ENCODE measurements at places on chromosomes 5 and 9. TPM values are rescaled to one million over a fixed set of nuclear protein-coding genes. Genes with fewer than 3 reads are reported as not detected.

DNA sequence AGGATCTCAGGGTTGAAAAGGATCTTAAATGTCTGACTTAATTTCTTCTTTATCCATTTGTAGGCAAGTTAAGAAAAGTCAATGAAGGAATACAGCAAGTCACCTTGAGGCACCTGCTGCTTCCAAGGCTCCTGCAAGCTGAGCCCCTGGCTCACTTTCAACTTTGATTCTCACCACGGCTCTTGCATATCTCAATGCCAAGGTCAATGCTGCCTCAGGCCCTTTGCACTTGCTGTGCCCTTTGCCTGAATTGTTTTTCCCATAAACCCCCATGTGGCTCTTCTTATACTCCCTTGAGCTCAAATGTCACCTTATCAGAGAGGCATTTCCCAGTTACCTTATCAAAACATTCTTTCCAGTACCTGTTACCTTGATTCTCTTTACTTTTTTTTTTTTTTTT is 144.3 kb upstream of the RAPGEF1 start:
- no peak for DNase-seq

DNA sequence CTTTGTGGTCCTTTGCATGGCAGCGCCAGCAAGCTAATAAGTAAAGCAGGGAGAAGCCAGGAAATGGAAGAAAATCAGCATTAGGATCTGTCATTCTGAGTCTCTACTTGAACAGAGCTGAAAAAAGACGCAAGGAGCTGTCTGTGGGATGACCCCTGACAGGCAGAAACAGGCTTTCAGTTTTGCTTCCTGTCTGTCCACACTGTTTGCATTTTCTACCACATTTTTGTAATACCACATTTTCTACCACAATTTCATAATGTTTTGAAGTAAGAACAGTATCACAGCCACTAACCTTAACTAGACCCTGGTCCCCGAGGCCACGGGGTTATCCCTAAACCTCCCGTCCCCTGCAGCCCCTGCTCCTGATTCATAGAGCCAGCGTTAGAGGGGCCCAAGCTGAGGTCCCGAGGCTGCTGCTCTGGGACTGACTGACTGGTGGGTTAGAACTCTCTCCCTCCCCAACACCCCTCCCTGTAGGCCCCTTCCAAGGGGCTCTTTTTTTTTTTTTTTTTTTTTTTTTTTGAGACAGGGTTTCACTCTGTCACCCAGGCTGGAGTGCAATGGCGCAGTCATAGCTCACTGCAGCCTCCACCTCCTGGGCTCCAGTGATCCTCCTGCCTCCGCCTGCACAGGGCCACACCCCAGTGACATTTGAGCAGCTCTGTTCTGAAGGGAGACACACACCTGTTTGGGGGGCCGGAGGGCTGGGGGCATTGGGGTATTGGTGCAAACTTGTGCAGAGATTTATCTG is 4.0 kb upstream of the CLIC3 start:
- DNase-seq, result no peak

DNA sequence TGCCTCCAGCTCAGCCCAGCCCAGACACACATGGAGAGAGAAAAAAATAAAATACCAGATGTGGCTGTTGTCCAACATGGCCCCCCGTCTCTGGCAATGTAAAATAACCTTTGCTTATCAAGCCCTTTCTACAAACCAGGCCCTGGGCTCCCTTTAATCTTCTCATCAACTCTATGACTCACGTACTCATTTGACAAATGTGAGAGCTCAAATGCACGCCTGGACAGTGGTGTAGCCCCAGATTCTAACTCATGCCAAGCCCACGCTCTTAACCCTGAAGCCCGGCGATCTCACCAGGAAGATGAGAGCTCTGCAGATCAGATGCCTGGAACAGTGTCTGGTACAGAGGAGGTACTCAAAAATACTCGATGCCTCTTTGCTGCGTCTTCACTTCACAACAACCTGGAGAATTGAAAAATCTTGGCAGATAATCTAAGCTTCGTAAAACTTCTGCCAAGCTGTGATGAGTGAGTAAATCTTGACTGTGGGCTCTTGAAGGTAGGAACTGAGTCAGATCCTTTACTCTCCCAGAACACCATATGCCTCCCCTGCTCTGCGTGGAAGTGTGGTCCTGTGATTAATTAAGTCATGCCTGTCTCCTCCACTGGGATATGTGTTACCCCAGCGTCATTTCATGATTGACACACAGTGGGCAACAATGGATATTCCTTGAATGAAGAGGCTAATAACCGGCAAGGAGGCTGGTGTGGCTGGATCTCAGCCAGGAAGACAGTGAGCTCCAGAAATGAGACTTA is 102.0 kb upstream of the FSTL4 start:
- no peak for DNase-seq

DNA sequence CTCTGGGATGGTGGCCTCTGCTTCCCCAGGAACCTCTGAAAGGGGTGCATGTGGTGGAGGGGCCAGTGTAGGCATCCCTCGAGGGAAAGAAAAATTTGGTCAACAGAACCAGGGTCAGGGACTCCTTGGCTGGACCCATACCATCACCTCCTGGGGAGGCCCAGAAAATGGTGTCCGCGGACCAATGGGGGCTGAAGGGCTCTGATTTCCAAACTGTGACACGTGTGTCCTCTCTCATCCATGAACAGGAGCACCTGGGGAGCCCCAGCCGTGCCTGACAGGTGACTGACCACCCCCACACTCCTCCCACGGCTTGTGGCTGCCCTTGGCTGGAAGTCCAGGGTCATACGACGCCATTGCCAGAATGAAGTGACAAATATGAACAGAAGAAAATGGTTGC is 3.9 kb downstream of the FCN2 start:
- DNase-seq, result no peak

DNA sequence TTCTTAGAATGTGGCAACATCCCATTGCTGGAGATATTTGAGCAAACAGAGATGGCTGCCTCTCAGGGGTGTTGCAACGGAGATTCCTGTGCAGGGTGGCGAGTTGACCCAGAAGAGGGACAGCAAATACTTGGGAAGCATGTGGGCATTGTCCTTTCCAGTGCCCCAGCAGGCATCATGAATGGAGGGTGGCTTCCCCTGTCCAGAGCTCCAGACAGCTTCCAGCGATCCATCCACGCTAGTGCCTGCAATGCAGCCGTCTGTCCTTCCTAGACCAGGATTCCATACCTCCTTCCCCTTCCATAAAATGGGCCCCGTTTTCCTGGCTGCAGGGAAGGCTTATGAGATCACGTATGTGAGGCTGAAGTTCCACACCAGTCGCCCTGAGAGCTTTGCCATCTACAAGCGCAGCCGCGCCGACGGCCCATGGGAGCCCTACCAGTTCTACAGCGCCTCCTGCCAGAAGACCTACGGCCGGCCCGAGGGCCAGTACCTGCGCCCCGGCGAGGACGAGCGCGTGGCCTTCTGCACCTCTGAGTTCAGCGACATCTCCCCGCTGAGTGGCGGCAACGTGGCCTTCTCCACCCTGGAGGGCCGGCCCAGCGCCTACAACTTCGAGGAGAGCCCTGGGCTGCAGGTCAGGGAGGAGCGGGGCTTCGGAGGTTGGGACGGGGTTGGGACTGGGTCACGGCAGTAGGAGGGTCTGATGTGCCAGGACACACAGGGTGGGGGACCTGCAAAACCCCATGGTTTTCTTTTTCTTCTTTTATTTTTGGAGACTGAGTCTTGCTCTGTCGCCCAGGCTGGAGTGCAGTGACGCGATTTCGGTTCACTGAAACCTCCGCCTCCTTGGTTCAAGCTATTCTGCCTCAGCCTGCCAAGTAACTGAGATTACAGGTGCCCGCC is 17.2 kb downstream of the LAMC3 start:
- DNase-seq, result no peak

DNA sequence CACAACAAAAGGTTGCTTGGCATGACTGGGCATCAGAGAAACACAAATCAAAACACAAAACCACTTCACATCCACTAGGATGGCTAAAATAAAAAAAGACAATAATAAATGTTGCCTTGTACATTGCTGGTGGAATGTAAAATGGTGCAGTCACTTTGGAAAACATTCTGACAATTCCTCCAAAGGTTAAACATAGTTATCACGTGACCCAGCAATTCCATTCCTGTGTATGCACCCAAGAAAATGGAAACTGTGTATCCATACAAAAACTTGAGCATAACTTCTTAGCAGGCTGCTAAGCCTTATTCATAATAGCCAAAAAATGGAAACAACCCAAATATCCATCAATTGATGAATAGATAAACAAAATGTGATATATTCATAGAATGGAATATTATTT is 10.2 kb upstream of the SLC46A2 start:
- DNase-seq, result no peak

DNA sequence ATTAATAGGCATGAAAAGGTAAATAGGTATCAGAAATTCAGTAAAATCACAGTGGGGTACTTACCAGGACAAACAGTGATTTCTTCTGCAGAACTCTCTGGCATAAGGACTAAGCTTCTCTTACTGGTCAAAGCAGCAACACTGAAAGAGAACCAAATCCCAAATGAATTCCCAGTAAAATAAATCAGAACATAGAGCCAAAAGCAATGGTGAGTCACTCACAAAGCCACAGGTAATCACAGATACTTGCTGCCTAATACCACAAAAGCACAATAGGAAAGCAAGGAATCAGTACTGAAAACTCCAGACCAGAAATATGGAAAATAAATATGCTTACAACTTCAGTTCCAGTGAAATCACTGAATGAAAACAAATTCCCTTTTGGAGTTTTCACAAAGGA is 50.7 kb downstream of the UIMC1 start:
- DNase-seq, result no peak

- peak; percentile 33 for DNase-seq
These were observed 18.8 kb downstream of the C5orf52 start for GRCh38 chr5:157689942-157690689.

DNA sequence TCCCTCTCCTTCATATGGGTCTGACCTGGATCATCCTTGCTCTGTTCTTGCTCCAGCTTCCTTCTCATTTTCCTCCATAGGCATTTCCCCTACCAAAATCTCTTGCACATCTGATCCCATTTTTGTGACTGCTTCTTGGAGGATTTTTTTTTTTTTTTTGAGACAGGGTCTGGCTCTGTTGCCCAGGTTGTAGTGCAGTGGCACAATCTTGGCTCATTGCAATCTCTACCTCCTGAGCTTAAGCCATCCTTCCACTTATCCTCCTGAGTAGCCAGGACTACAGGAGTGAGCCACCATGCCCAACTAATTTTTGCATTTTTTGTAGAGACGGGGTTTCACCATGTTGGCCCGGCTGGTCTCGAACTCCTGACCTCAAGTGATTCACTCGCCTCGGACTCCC is 10.5 kb upstream of the JMY start:
- DNase-seq, result no peak

- DNase-seq, result no peak
These were observed 293.4 kb upstream of the PTGER4 start for GRCh38 chr5:40386289-40386688.

GRCh38 chr5:54739371-54739770 is 221.8 kb downstream of the SNX18 start:
- DNase-seq, result no peak

DNA sequence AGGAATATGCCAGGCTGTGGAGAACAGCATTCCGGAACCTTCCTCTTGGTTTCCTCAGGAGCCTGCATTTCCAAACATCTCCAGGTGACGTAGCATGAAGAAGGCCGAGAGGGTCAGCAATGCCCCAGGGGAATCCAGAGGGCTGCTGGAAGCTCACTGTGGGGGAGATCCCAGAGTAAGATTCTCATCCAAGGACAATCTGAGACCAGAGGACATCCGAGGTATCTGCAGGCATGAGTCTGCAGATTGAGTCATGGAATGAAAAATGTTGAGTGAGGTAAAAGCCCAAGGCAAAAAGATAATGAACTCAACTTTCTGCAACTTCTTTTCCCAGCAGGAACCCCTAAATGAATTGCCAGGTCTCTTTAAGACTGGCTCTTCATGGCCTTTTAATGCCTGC is 73.5 kb downstream of the KIF4B start:
- DNase-seq, result no peak

- DNase-seq, result peak; percentile 65
These were observed 227.3 kb upstream of the DAPK1 start for GRCh38 chr9:87270221-87270847.

DNA sequence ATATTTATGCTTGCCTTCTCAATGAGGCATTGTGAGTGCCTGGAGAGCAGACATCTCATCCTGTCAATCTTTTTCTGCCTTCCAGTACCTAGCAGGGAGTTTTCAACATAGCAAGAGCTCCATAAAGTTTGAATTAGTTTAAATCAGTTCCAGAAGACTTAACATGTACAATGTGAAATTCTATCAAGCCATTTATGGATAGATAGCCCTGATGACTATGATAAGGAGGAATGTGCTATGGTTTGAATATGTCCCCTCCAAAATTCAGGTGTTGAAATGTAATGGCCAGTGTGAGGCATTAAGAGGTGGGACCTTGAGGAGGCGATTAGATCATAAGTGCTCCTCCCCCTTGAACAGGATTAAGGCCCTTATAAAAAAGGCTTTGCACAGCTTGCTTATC is 306.9 kb upstream of the SMARCA2 start:
- DNase-seq, result no peak

GRCh38 chr5:148864113-148864841 is 37.9 kb downstream of the ADRB2 start:
- DNase-seq, result no peak

- DNase-seq, result no peak
These were observed 75.7 kb upstream of the NFIB start for GRCh38 chr9:14389657-14390056.

GRCh38 chr9:962023-962422 is 14.4 kb upstream of the DMRT3 start:
- no peak for DNase-seq

GRCh38 chr9:130630506-130631330 is 33.7 kb upstream of the PRDM12 start:
- DNase-seq, result peak; percentile 62

DNA sequence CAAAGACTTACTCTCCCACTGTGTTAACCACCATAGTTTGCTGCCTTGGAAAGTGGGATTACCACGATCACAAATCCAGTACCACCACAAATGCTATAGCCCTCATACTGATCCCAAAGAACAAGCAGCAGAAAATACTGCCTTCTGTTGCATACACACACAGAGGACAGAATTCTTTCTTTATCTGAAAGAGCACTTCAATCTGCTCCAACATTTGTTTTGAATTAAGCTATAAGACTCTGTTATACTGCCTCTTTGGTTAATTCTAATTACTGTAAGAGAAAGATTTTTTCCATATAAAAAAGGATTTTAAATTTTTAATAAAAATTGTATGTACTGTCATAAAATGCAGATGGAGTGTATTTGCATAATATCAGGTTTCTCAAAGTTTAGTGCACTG is 69.8 kb downstream of the YIPF5 start:
- no peak for DNase-seq

GRCh38 chr5:176542596-176543427 is 5.6 kb upstream of the RNF44 start:
- DNase-seq, result peak; percentile 41

NRG2 gene
- 23.2 TPM for total RNA-seq

CYSRT1 gene
- 5.6 TPM for total RNA-seq

LCN12 gene
- total RNA-seq, result 27.8 TPM

SHOC1 gene
- 25.9 TPM for total RNA-seq

SLC1A1 gene
- total RNA-seq, result 1.1 TPM

SAPCD2 gene
- total RNA-seq, result 1.4 TPM

PCBD2 gene
- 17.6 TPM for total RNA-seq

CWC27 gene
- total RNA-seq, result 17.5 TPM

PLAC8L1 gene
- total RNA-seq, result 4.4 TPM

APBA1 gene
- total RNA-seq, result 7.7 TPM
